ENCODE measurements at places on chromosomes 5 and 9. TPM values are rescaled to one million over a fixed set of nuclear protein-coding genes. Genes with fewer than 3 reads are reported as not detected.
A peak's percentile ranks its signal among the peaks of the same experiment; 100 is the strongest.

MOB3B gene
- total RNA-seq: not detected

HCN1 gene
- not detected for total RNA-seq

CCDC69 gene
- total RNA-seq: 3.3 TPM

CARTPT gene
- not detected for total RNA-seq

TLX3 gene
- not detected for total RNA-seq

LCN2 gene
- 0.14 TPM for total RNA-seq

GFI1B gene
- total RNA-seq: 0.19 TPM

DNA sequence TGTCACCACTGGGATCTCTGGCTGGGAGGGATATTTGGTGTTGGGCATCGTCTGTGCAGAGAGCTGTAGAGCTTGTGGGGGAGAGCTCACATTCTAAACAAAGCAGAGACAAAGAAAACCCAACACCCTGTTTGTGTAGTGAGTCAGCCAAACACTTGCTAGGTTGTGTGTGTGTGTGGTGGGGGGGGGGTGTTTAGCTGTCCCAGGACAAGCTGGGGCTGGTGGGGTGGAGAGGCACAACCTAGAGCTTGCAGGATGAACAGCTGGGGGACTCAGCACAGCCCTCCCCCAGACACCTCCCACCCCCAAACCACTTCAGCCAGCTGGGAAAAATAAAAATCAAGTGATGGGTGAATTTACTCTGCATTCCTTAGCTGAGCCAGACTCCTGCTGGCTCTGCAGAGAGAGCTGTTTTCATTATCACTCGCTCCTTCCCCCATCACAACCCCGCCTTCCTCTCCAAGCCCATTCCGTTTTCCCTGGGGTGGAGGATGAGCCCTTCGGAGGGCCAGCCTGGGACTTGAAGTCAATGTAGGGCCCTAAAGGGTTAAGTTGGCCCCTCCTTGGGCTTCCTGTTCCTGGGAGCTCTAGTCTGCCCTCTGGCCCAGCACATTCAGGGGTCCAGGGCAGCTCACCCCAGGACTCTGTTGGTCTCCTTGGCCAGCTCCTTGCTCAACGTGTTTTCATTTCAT lies 2.6 kb downstream of the OLFML2A start:
- DNase-seq: peak; percentile 94

DNA sequence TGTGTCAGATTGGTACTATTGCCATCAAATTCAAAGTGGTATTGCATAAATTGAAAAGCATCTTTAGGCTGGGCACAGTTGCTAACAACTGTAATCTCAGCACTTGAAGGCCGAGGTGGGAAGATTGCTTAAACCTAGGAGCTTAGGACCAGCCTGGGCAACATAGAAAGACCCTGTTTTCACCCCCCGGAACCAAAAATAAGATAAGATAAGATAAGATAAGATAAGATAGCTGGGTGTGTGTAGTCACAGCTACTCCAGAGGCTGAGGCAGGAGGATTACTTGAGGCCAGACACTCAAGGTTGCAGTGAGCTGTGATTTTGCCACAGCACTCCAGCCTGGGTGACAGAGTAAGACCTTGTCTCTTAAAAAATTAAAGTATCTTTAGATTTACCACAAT lies 297.9 kb upstream of the SEMA6A start:
- DNase-seq: no peak

- DNase-seq: no peak
These were observed 174.7 kb downstream of the NR3C1 start for GRCh38 chr5:143228597-143229293.

- no peak for DNase-seq
These were observed 308.2 kb downstream of the ARL15 start for GRCh38 chr5:54001976-54002775.

GRCh38 chr5:126909856-126910255 lies 120.5 kb downstream of the MARCHF3 start:
- no peak for DNase-seq

DNA sequence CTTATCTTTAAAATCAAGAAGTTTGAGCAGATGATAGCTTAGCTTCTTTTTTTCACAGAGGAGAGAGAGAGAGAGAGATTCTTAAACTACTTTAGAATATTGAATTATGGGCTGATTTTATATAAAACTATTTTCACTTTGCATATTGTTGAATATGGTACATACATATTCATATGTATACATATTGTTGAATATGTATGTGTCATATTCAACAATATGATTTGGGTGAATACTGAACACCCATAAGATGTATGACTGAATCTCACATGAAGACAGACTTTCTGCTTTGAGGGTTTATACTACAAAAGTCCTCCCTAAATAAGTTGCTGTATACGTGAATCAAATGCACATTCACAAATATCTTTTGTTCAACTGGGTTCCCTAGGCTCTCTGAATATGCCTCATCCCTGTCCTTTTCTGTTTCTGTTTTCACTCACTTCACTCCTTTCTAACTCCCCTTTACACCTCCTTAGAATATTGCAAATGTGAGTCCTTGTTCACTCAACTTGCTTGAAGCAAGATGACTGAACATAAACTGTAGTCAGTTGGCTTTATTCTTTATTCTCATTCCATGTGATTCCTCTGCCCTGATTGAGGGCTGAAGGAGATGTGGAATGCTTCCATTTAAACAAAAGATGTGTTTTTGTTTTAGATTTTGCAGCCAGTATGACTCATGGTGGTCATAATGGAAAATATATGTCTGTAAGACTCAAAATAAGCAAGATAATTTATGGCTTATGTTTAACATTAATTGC lies 225.4 kb upstream of the DAB2 start:
- DNase-seq: peak; percentile 43

DNA sequence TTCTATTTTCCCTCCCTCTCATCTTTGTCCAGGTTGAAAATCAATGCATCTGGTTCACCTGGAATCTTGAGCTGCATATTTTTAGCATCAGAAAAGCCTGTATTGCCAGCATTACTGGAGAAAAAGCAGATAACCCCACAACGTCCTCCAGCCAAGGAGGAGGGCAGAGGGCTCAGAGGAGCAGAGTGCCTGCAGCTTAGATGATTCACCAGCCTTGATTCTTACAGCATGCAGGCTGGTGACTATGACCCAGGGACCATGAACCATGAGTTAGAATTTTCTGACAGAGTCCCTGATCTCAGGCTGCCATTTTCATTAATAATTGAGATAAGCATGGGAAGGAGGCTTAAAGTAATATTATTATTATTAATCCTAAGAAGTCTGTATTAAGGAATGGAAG lies 278.2 kb downstream of the BRINP1 start:
- no peak for DNase-seq

GRCh38 chr5:25554077-25554476 lies 909.3 kb upstream of the CDH10 start:
- DNase-seq: no peak

GRCh38 chr5:57780306-57780960 lies 297.8 kb upstream of the ACTBL2 start:
- DNase-seq: peak; percentile 66

GRCh38 chr5:172694061-172694460 lies 53.0 kb downstream of the NEURL1B start:
- no peak for DNase-seq

DNA sequence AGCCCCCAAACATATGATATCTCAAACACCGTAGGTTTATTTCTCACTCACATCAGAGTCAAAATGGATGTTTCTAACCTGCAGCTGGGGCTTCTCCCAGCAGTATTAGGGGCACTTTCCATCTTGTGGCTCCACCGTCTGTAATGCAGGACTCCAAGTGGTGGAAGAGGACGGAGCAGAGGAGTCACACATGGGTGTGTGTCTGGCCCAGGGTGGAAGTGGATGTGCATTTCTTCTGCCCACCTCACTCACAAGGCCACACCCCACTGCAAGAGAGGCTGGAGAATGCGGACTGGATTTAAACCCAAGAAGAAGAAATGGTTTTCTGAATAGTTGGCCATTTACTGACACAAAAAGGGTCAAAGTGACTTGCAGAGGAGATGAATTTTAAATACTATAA lies 13.9 kb downstream of the IL7R start:
- no peak for DNase-seq

Data from A172 (cell line).